ENCODE measurements at places on chromosomes 5 and 9. TPM values are rescaled to one million over a fixed set of nuclear protein-coding genes. Genes with fewer than 3 reads are reported as not detected.

The LCP2 gene
- not detected for total RNA-seq

DNA sequence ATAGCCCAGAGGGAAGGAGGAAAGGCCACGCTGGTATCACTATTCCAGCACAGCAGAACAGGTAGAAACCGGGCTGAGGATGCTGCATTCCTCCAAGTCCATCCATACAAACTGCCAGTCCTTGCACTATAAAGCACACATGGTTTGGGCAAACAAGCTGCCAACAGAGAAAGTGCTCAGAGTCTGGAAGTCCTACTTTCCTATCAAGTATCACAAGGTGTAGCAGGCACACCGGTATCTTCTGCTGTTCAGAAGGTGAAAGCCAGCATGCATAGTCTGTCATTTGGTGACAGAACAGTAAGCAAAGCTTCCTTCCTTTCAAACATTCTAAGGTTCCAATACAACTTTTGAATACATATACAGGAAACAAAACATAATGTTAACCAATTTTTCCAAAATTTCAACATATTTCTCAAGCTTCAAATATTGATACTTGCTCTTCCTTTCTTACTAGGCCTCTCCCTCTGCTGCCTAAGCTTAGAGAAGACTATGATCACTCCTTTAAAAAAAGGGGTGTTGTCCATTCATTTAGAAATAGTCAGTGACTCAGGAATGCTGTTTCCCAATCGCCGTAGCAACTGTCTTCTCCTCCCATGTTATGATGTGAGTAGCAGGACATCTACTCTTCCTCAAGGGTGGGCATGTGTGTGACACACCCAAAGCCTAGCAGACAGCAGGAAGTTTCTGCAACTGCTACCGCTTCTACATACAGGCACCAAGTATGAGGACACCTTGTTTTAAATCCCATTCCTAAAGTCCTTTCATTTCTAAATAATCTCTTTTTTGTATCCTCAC lies 14.7 kb downstream of the DIAPH1 start:
- peak; percentile 74 for DNase-seq
- peak overlapping the region; percentile 61 for H3K27ac ChIP-seq
- no peaks in the 10 kb centered on the region for H3K27me3 ChIP-seq
- peaks cover 32% of the 10 kb centered on the region for H3K4me1 ChIP-seq
- H3K36me3 ChIP-seq: no peaks in the 10 kb centered on the region

- no peaks in the 10 kb centered on the region for H3K27me3 ChIP-seq
- no peaks in the 10 kb centered on the region for H3K4me1 ChIP-seq
- no peaks in the 10 kb centered on the region for H3K36me3 ChIP-seq
- DNase-seq: no peak
These were observed 432.9 kb upstream of the ACTBL2 start for GRCh38 chr5:57915536-57915935.

DNA sequence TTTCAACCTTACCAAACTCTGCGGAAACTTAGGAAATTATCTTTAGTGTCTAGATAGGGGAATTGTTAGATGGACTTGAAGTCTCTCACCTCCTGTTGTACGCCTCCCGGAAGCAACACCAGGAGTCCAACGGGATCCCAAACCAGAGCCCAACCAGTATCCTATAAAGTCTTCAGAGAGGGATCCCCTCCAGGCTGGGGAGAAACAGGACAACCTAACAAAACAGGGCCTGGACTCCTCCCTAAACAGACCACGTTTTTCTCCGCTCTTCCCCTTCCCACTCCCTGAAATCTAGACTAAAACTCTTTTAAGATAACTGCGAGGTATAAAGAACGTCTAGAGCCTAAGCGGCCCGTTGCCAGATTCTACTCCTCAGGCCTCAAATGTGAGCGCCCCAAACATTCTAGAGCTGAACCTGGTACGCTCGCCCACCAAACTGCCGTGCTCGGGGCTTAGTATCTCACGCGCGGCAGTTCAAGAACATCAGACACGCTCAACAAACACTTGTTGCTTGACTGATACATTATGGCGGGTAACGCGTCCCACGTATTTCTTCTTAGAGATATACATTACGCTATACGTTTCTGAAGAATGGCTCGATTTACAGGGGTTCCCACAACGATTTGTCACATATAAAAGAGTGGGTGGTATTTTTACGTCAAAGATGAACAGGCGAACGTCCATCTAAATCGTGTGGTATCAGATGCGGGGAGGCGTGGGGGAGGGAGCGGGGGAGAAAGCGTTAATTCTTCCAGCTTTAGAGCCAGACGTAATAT lies 663 bp upstream of the SMIM27 start:
- H3K36me3 ChIP-seq: no peaks in the 10 kb centered on the region
- peak overlapping the region; percentile 96 for H3K27ac ChIP-seq
- H3K4me3 ChIP-seq: peak overlapping the region; percentile 87
- H3K4me1 ChIP-seq: no peaks in the 10 kb centered on the region
- H3K27me3 ChIP-seq: no peaks in the 10 kb centered on the region
- peak; percentile 58 for DNase-seq

- no peak for DNase-seq
- no peak overlapping the region for H3K4me3 ChIP-seq
- no peaks in the 10 kb centered on the region for H3K27me3 ChIP-seq
- H3K36me3 ChIP-seq: peaks cover 2% of the 10 kb centered on the region
- no peak overlapping the region for H3K27ac ChIP-seq
These were observed 3.2 kb upstream of the RPP25L start for GRCh38 chr9:34615132-34615531.

The OTULINL gene
- 18.3 TPM for total RNA-seq

DNA sequence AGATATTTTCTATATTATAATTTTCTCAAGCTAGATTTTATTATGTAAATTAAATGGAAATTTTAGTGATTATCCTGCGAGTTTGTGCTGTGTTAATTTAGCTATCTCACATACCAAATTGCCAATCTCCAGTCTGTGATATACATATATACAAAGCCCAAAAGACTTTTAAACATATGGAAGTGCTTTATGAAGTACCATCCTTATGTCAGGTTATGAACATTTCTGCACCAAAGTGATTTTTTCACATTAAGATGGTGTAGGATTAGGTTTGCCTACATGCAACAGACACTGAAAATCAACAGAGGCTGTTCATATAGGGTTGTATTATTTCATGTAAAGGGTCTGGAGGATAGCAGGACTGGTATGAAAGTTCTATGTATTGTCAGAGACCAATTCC lies 32.8 kb downstream of the CFAP95 start:
- H3K27ac ChIP-seq: no peak overlapping the region
- H3K27me3 ChIP-seq: no peaks in the 10 kb centered on the region
- H3K4me1 ChIP-seq: no peaks in the 10 kb centered on the region
- DNase-seq: no peak

The PALM2AKAP2 gene
- total RNA-seq: 0.54 TPM

- H3K4me1 ChIP-seq: no peaks in the 10 kb centered on the region
- no peak overlapping the region for H3K27ac ChIP-seq
- H3K27me3 ChIP-seq: no peaks in the 10 kb centered on the region
- H3K4me3 ChIP-seq: no peak overlapping the region
- DNase-seq: no peak
- H3K36me3 ChIP-seq: no peaks in the 10 kb centered on the region
These were observed 47.0 kb upstream of the EGFLAM start for GRCh38 chr5:38211354-38211710.

The NUTM2G gene
- total RNA-seq: not detected

The GNAQ gene
- 10.3 TPM for total RNA-seq

- no peaks in the 10 kb centered on the region for H3K4me1 ChIP-seq
- H3K27ac ChIP-seq: no peak overlapping the region
- H3K36me3 ChIP-seq: no peaks in the 10 kb centered on the region
- H3K4me3 ChIP-seq: no peak overlapping the region
- no peak for DNase-seq
- H3K27me3 ChIP-seq: no peaks in the 10 kb centered on the region
These were observed 5.5 kb upstream of the ENTREP1 start for GRCh38 chr9:69319324-69320025.

- no peak overlapping the region for H3K4me3 ChIP-seq
- no peak for DNase-seq
- no peaks in the 10 kb centered on the region for H3K36me3 ChIP-seq
These were observed 83.2 kb upstream of the ANKH start for GRCh38 chr5:14954616-14955343.

DNA sequence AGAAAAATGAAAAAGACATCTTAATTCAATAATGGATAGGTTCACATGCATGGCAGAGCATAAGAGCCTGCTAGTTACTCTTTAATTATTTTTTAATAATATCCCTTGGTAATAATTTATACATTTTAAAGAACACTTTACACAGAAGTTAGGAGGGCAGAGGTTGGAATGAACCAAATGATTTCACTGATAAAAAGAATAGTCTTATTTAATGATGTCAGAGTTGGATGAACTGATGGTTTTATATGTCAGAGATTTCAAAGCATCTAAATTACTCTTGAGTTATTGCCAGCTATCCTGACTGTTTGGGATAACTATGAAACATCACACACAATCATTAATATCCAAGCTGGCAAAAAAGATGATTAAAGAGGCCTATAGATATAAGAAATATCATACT lies 244.8 kb downstream of the CSNK1G3 start:
- no peaks in the 10 kb centered on the region for H3K36me3 ChIP-seq
- no peaks in the 10 kb centered on the region for H3K4me1 ChIP-seq
- DNase-seq: no peak
- no peaks in the 10 kb centered on the region for H3K27me3 ChIP-seq

GRCh38 chr9:94168203-94169000 lies 84.1 kb downstream of the PTPDC1 start:
- peak overlapping the region; percentile 75 for H3K4me3 ChIP-seq
- H3K27me3 ChIP-seq: no peaks in the 10 kb centered on the region
- H3K27ac ChIP-seq: no peak overlapping the region
- H3K4me1 ChIP-seq: peaks cover 6% of the 10 kb centered on the region

DNA sequence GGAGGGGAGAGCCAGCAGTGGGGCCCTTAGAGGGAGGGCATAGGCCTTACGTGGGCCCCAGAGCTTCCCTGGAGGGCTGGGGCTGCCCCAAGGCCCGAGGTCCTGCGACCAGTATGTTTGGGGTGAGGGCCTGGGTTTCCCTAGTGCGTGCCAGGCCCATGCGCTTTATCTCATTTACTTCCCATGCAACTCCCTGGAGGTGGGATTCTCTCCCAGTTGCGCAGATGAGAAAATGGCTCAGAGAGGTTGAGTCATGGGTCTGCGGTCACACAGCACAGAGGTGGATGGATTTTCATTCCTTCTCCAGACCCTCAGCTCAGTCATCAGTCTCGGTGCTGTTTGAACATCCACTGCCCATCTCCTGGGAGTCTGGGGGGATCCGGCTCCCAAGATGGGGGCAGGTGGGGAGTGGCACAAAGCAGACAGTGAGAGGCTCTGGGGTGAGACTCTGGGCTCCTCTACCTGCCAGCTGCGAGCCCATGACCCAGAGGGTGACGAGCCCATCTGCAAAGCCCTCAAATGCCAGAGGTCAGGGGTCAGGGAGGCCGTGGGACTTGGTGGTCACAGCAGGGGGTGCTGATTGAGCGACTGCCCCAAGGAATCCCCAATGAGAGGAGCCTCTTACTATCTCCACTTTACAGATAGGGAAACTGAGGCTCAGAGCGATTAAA lies 171.2 kb downstream of the GAPVD1 start:
- peak; percentile 16 for DNase-seq
- H3K27me3 ChIP-seq: no peaks in the 10 kb centered on the region
- no peaks in the 10 kb centered on the region for H3K4me1 ChIP-seq
- H3K27ac ChIP-seq: no peak overlapping the region
- no peaks in the 10 kb centered on the region for H3K36me3 ChIP-seq
- H3K4me3 ChIP-seq: no peak overlapping the region

The TAS2R1 gene
- 0.82 TPM for total RNA-seq

GRCh38 chr5:37567566-37567965 lies 188.4 kb downstream of the WDR70 start:
- no peaks in the 10 kb centered on the region for H3K27me3 ChIP-seq
- no peaks in the 10 kb centered on the region for H3K36me3 ChIP-seq
- H3K4me3 ChIP-seq: no peak overlapping the region

DNA sequence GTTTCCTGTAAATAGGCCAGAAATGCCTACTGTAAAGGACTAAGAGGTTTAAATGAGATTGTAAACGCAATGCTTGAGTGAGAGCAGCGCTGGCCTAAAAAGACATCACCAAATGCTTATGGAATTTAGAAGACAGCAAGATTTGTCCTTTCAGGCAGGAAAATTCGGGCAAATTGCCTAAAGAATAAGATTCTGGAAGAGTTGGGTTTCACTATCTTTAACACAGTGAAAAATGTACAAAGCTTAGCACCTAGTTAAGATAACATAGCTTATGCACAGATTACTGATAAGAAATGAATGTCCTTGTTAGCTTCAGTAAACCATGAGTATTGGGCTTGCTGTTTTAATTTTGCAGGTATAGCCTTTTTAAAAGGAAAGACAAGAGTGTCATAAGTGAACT lies 4.7 kb downstream of the FKBP15 start:
- DNase-seq: no peak
- H3K4me1 ChIP-seq: peaks cover 15% of the 10 kb centered on the region
- H3K27ac ChIP-seq: no peak overlapping the region
- no peak overlapping the region for H3K4me3 ChIP-seq
- no peaks in the 10 kb centered on the region for H3K27me3 ChIP-seq
- H3K36me3 ChIP-seq: no peaks in the 10 kb centered on the region

DNA sequence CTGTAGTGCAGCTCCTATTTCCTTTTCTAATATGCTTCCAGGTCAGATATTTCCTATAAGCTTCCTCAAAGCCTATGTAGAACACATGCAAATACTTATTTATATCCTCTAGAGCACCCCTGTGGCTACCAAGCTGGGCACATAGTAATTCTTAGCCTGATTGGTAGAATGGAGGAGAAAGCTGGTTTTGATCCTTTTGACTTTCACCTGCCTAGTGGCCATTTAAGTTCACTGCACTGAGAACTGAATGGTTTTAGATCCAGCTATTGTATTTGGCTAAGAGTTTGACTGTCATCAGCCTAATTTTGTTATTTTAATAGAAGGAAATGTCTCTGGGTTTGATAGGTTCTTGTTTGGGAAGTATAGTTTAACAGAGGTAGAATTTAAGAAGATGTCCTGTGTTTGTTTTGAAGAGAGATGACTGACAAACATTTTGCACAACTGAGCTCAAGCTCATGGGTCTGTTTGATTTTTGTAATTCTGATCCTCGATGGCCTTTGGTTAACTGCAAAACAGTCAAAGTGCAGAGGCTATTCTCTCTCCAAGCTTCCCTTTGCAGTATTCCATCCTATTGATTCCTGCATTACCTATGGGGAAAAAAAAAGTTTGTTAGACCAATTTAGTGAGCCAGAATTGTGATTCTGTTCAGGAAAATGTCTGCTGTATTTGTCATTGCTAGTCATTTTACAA lies 85.4 kb downstream of the KCNN2 start:
- no peak overlapping the region for H3K27ac ChIP-seq
- DNase-seq: no peak
- no peak overlapping the region for H3K4me3 ChIP-seq
- no peaks in the 10 kb centered on the region for H3K27me3 ChIP-seq
- no peaks in the 10 kb centered on the region for H3K4me1 ChIP-seq

The SPINK1 gene
- total RNA-seq: 1,916 TPM

Measured in Caco-2 (cell line).